Frontal cortex (tissue), 4 donors: ENCODE measurements at places on chromosomes 3 and 15. TPM values are rescaled to one million over a fixed set of nuclear protein-coding genes. Genes with fewer than 3 reads are reported as not detected.

Gene OSTN
- total RNA-seq, result 15.1 TPM

Gene KNG1
- not detected for total RNA-seq

Gene HLTF
- total RNA-seq, result 117 TPM

Gene GOLGA8G
- not detected for total RNA-seq

Gene DCLK3
- 7.7 TPM for total RNA-seq

Gene SPINT1
- 1.6 TPM for total RNA-seq

Gene SOX2
- total RNA-seq, result 70.1 TPM

Gene MME
- total RNA-seq, result 4.1 TPM

Gene MOBP
- total RNA-seq, result 0.41 TPM

Gene SLC28A2
- total RNA-seq, result not detected

Gene CCDC174
- total RNA-seq, result 10.6 TPM

Gene ACTRT3
- total RNA-seq, result 3.3 TPM

Gene WDR5B
- total RNA-seq, result 9.4 TPM

Gene HHATL
- total RNA-seq, result not detected

Gene HTD2
- 6.5 TPM for total RNA-seq

Gene SNURF
- total RNA-seq, result 34.2 TPM

Gene GCSAM
- not detected for total RNA-seq

Gene ITPKA
- 1.6 TPM for total RNA-seq

Gene C3orf49
- not detected for total RNA-seq

Gene SEMA5B
- 9.0 TPM for total RNA-seq

Gene CPNE9
- 0.41 TPM for total RNA-seq

Gene GRM7
- 101 TPM for total RNA-seq

Gene HGD
- total RNA-seq, result under 0.01 TPM

Gene NRROS
- 0.82 TPM for total RNA-seq

Gene MEGF11
- 4.5 TPM for total RNA-seq

Gene BCL2A1
- 0.82 TPM for total RNA-seq
